Stomach (tissue), 19 donors: ENCODE measurements at places on chromosomes 5 and 9. TPM values are rescaled to one million over a fixed set of nuclear protein-coding genes. Genes with fewer than 3 reads are reported as not detected.

DNA sequence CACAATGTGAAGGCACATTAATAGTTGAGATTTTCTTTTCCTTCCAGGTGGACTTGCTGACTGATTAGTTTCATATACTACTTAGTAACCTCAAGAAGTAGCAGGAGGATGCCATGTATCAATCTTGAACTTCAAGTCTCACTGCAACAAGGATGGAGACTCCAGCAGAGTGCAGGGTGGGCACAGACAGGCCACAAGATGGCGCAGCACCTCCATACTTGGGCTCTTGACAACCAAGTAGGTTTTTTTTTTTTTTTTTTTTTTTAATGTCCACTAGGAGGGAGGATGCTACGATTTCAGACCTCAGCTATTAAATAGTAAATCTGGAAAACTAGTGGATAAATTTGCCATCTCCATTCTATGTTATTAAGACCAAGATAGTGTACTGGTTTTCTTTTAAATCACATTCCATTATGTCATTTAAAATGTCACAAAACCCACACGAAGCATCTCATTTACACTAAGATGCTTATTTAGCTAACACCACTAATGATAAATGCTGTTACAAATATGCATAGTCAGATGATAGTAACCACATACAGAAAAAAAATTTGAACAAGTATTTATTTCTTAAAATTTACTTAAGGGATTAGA is 58.6 kb downstream of the IL6ST start:
- H3K4me1 ChIP-seq: no peaks in the 10 kb centered on the region
- no peak overlapping the region for H3K4me3 ChIP-seq
- H3K27me3 ChIP-seq: no peaks in the 10 kb centered on the region

DNA sequence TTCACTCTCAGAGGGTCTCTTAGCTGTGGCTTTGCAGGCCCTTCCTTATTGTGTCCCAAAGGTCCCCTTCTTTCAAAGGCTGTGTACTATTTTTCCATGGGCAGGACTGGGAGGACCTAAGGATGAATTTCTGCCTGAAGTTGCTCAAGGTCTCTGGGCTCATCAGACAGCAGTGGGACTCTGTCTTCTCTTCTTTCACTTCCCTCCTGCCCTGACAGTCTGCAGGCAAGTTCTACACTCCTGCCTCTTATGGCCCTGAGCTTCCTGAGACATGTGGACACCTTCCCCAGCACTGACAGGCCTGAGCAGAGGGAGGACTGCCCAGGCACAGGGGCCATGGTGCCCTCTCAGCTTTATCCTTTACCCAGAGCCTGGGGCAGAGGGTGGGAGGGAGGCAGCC is 14.8 kb downstream of the ENHO start:
- no peaks in the 10 kb centered on the region for H3K27me3 ChIP-seq
- no peaks in the 10 kb centered on the region for H3K36me3 ChIP-seq
- no peak overlapping the region for H3K4me3 ChIP-seq
- no peak overlapping the region for H3K27ac ChIP-seq
- peaks cover 1% of the 10 kb centered on the region for H3K4me1 ChIP-seq
- DNase-seq: no peak

DNA sequence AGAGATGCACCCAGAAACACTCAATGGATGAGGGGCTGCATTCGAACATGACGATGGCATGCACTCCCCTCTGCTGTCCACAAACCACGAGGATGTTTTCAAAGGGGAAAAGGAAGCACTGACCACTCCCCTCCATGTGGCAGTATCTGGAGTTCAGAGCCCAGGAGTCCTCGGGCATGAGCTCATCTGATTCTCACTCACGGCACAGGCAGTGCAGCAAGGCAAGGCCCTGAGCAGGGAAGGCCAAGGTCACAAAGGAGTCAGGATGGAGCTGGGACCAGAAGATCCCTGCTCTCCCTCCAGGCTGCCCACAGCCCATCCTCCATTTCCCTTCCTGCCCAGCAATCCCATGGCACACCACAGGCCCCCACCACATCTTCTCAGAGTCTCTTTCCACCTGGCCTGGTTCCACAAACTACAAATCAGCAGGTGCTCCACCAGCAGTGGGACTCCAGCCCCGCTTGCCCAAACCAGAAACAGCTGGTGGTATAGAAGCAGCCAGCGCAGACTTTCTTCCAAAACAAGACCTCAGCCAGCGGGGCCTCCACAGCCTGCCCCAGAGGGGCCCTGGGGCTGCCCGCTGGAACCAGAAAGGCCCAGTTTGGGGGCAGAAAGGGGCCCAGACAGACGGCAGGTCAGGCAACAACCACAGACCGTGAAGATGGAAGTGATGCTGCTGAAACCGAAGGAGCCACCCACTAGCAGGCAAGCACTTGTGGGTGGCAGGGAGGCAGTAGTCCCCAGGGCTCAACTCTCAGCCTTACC is 12.2 kb downstream of the TNIP1 start:
- H3K36me3 ChIP-seq: peaks cover 11% of the 10 kb centered on the region
- DNase-seq: no peak
- peak overlapping the region; percentile 10 for H3K27ac ChIP-seq
- H3K27me3 ChIP-seq: no peaks in the 10 kb centered on the region
- peaks cover 60% of the 10 kb centered on the region for H3K4me1 ChIP-seq

DNA sequence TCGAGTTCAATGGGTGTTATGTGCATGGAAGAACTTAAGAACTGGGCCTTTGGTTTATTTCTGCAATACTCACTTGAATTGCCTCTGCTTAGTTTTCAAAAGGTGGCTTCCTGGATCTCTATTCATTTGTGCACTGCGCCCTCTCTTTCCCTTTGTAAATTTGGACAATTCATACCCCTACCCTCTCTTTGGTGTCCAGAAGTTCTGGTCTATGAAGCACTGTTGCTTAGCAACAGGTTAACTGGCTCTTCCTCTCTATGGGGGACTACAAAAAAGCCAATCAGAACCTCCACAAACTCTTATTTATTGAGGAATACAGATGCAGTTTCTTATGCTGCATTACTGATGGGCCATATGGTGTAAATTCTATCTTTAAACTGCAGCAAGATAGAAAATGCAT is 13.5 kb upstream of the FAM120A start:
- H3K4me1 ChIP-seq: no peaks in the 10 kb centered on the region
- no peak for DNase-seq
- no peak overlapping the region for H3K27ac ChIP-seq
- H3K36me3 ChIP-seq: no peaks in the 10 kb centered on the region
- no peak overlapping the region for H3K4me3 ChIP-seq

- peaks cover 94% of the 10 kb centered on the region for H3K36me3 ChIP-seq
- H3K27me3 ChIP-seq: no peaks in the 10 kb centered on the region
Observed at GRCh38 chr5:637581-638450, 25.7 kb downstream of the CEP72 start.

Gene SPIN1
- total RNA-seq: 120 TPM

GRCh38 chr5:126348855-126349635 is 74.2 kb upstream of the GRAMD2B start:
- peaks cover 2% of the 10 kb centered on the region for H3K4me1 ChIP-seq
- no peaks in the 10 kb centered on the region for H3K27me3 ChIP-seq

- DNase-seq: no peak
- H3K4me1 ChIP-seq: peaks cover 52% of the 10 kb centered on the region
- no peaks in the 10 kb centered on the region for H3K27me3 ChIP-seq
- peak overlapping the region; percentile 99 for H3K27ac ChIP-seq
Observed at GRCh38 chr9:111897601-111898137, 1.1 kb downstream of the UGCG start.

GRCh38 chr5:3364433-3364832 is 231.2 kb upstream of the IRX1 start:
- no peaks in the 10 kb centered on the region for H3K36me3 ChIP-seq
- H3K27me3 ChIP-seq: no peaks in the 10 kb centered on the region
- H3K4me3 ChIP-seq: no peak overlapping the region
- no peak overlapping the region for H3K27ac ChIP-seq
- no peak for DNase-seq

Gene GHR
- total RNA-seq: 34.8 TPM

- peaks cover 5% of the 10 kb centered on the region for H3K27me3 ChIP-seq
- H3K27ac ChIP-seq: no peak overlapping the region
- no peak overlapping the region for H3K4me3 ChIP-seq
- no peaks in the 10 kb centered on the region for H3K4me1 ChIP-seq
Observed at GRCh38 chr5:38420246-38420645, 136.2 kb downstream of the LIFR start.

Gene F2R
- total RNA-seq: not detected
